ENCODE measurements at places on chromosomes 6 and 20. TPM values are rescaled to one million over a fixed set of nuclear protein-coding genes. Genes with fewer than 3 reads are reported as not detected.

HTR1B gene
- not detected for total RNA-seq

- no peak for DNase-seq
Measured at GRCh38 chr20:52410182-52410647, 218.6 kb upstream of the ZFP64 start.

TNF gene
- 0.87 TPM for total RNA-seq

HLA-DMB gene
- total RNA-seq: 6.8 TPM

DNA sequence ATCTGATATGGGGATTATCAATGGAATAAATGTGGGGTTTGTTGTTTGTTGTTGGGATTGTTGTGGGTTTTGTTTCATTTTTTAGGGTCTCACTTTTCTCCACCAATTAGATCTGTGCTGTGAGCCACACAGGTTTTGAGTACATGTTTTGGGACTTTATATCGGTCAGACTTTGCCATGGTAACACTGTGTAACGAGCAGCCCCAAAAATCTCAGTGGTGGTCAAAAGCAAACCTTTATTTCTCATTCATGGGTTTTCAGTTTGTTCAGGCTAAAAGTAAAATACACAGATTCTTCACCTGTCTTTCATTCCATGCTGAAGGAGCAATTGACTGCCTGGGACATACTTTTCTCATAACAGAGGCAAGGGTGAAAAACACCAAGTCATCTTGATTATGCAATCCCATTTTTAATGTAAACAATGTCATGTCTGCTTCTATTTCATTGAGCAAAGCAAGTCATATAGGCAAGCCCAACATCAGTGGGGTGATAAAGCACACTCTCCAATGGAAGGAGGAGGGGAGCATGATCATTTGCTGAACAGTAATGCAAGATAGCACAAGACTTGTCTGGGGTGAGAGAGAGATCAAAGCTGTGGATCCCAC lies 101.1 kb upstream of the PLCB4 start:
- DNase-seq: no peak

SRMS gene
- total RNA-seq: not detected

HLA-G gene
- not detected for total RNA-seq

All from gastrocnemius medialis (tissue), 4 donors.